ENCODE measurements at places on chromosomes 16 and 17. TPM values are rescaled to one million over a fixed set of nuclear protein-coding genes. Genes with fewer than 3 reads are reported as not detected.

- no peak overlapping the region for H3K4me3 ChIP-seq
- no peaks in the 10 kb centered on the region for H3K27me3 ChIP-seq
- H3K36me3 ChIP-seq, result no peaks in the 10 kb centered on the region
- H3K27ac ChIP-seq, result no peak overlapping the region
Observed at GRCh38 chr16:52617591-52617990, 70.6 kb upstream of the TOX3 start.

Gene TPSG1
- not detected for polyA plus RNA-seq

DNA sequence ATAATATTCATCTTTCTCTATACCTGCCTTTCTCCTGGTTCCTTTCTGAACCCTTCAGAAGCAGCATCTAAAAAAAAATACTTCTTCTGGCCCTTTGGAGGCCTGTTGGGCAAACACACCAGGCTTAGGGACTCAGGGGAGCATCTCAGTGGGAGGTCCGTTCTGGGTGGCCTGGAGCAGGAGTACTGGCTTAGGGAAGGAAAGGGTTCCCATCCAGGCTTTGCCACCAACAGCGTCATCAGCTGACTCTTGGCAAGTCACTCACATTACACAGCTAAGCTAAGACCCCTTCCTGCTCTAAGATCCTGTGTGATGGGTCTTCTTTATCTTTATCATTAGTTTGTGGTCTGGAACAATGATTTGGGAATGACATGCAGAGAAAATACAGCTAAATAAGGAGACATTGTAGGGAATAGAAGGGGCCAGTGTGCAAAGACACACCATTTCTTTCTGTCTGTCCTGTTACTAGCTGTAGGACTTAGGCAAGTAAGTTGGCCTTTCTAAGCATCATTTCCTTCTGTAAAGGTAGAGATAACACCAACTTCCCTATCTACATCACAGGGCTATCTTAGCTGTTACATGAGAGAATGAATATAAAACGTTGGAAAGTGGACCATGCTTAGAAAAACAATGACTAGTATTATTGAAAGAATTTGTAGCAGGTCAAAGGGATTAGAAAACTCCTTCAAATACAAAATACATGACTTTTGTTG, 9.9 kb downstream of the PCTP start:
- no peak overlapping the region for H3K4me3 ChIP-seq
- no peak for DNase-seq
- H3K36me3 ChIP-seq, result no peaks in the 10 kb centered on the region
- no peaks in the 10 kb centered on the region for H3K27me3 ChIP-seq
- H3K27ac ChIP-seq, result no peak overlapping the region
- H3K4me1 ChIP-seq, result no peaks in the 10 kb centered on the region

DNA sequence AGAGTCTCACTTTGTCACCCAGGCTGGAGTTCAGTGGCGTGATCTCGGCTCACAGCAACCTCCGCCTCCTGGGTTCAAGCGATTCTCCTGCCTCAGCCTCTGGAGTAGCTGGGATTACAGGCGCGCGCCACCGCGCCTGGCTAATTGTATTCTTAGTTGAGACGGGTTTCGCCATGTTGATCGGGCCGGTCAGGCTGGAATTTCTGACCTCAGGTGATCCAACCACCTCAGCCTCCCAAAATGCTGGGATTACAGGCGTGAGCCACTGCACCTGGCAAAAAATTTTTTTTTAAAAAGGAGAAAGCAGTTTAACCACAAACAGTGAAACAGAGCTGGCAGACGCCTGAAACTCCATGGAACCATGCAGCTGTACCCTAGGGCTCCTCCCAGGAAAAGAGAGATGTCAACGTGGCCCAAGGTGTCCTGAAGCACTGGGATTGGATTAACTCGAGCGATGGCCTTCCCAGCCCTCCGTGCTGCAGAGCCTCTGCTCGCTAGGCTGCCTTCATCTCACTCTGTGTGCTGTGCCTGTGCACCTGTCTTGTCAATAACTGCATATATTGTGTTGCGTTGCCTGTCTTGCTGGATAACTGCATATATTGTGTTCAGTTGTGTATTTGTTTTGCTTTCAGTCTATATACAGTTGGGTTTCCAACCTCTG, 29.6 kb upstream of the FOXK2 start:
- no peak overlapping the region for H3K4me3 ChIP-seq
- H3K27me3 ChIP-seq, result no peaks in the 10 kb centered on the region
- H3K27ac ChIP-seq, result no peak overlapping the region
- peaks cover 5% of the 10 kb centered on the region for H3K36me3 ChIP-seq
- no peak for DNase-seq

DNA sequence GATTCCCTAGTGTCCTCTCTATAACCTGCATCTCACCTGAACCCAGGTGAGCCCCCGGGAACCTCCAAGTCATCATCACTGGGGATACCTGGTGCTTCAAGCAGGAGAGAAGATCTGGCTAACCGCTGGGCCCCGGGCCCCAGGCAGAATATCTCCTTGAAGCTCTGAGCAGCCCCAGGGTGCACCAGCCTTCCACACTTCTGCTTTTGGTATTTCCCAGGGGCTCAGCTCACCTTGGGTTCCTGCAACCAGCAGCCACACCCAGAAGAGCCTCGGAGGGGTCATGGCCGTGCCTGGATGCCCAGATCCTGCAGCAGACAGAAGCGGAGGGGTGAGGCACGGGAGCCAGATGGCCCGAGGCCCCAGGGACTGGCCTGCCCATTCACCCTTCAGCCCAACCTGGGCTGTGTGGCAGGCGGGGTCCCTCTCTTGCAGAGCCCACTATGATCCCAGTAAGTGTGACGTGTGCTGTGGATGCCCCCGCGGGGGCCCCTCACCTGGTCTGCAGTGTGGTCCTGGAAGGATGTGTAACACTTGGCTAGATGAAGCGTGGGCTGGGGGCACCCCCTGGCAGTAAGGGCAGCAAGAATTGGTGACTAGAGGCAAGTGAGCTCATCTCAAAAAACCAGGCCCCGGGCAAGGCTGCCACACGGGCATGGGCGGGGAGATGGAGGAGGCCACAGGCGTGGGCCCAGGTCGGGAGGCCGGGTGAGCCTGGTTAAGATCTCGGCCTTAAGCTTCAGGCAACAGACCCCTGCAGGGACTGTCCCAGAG, 2.6 kb downstream of the LGALS3BP start:
- H3K36me3 ChIP-seq, result no peaks in the 10 kb centered on the region
- peaks cover 3% of the 10 kb centered on the region for H3K4me1 ChIP-seq
- no peak overlapping the region for H3K4me3 ChIP-seq
- no peak for DNase-seq
- H3K27me3 ChIP-seq, result no peaks in the 10 kb centered on the region

DNA sequence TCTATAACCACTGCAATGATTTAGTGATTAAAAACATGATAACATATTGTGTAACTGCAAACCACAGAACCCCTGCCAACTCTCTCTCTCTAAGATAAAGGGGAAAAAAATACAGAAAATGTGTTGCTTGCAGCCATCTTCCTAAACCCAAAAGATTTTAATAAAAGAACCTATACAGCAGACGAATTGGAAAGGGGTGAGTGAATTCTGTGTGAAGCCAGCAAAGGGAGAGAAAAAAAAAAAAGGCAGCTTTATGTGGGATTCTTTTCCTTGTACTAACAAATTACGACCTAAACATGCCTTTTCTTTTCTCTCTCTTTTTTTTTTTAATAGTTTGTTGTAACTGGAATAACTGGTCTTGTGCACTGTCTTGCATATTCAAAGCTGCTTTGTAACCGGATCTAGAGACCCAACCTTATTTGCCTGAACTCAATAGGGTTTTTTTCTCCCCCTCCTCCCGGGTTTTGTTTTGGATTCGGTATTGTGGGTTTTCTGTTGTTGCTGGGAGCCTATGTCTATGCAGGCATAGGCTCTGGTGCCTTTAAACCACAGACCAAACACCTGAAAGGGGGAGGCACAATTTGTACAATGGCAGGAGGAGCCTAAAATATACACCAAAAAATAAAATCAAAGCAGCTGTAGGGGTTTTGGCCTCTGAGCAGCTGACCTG, 7.0 kb upstream of the ZFHX3 start:
- no peaks in the 10 kb centered on the region for H3K36me3 ChIP-seq
- H3K4me1 ChIP-seq, result no peaks in the 10 kb centered on the region
- H3K27me3 ChIP-seq, result peaks cover 25% of the 10 kb centered on the region
- H3K27ac ChIP-seq, result no peak overlapping the region

GRCh38 chr16:69466547-69466946, 42.1 kb downstream of the CYB5B start:
- peaks cover 17% of the 10 kb centered on the region for H3K4me1 ChIP-seq
- no peak overlapping the region for H3K4me3 ChIP-seq
- H3K36me3 ChIP-seq, result no peaks in the 10 kb centered on the region
- no peak for DNase-seq
- no peak overlapping the region for H3K27ac ChIP-seq

GRCh38 chr17:38431346-38432145, 3.3 kb downstream of the ARHGAP23 start:
- peaks cover 5% of the 10 kb centered on the region for H3K27me3 ChIP-seq
- H3K4me3 ChIP-seq, result no peak overlapping the region
- DNase-seq, result no peak
- no peak overlapping the region for H3K27ac ChIP-seq

- no peaks in the 10 kb centered on the region for H3K27me3 ChIP-seq
- no peak for DNase-seq
- H3K36me3 ChIP-seq, result no peaks in the 10 kb centered on the region
Observed at GRCh38 chr16:627454-628239, 3.1 kb upstream of the WFIKKN1 start.

Gene NOG
- 1.2 TPM for polyA plus RNA-seq

Gene ABCC3
- polyA plus RNA-seq, result not detected

- H3K4me1 ChIP-seq, result peaks cover 17% of the 10 kb centered on the region
- no peak overlapping the region for H3K27ac ChIP-seq
- H3K36me3 ChIP-seq, result no peaks in the 10 kb centered on the region
Observed at GRCh38 chr16:56684926-56685590, 2.8 kb downstream of the MT1X start.

Gene KRTAP9-2
- polyA plus RNA-seq, result not detected

- no peak overlapping the region for H3K4me3 ChIP-seq
- no peak for DNase-seq
- no peaks in the 10 kb centered on the region for H3K4me1 ChIP-seq
- H3K27me3 ChIP-seq, result no peaks in the 10 kb centered on the region
Observed at GRCh38 chr16:47057630-47057993, 84.1 kb upstream of the DNAJA2 start.

- peaks cover 98% of the 10 kb centered on the region for H3K4me1 ChIP-seq
- H3K27ac ChIP-seq, result peak overlapping the region; percentile 66
- H3K36me3 ChIP-seq, result no peaks in the 10 kb centered on the region
- DNase-seq, result no peak
- peak overlapping the region; percentile 67 for H3K4me3 ChIP-seq
Observed at GRCh38 chr16:50273888-50274325, 7.6 kb downstream of the ADCY7 start.

Gene SKAP1
- 264 TPM for polyA plus RNA-seq

DNA sequence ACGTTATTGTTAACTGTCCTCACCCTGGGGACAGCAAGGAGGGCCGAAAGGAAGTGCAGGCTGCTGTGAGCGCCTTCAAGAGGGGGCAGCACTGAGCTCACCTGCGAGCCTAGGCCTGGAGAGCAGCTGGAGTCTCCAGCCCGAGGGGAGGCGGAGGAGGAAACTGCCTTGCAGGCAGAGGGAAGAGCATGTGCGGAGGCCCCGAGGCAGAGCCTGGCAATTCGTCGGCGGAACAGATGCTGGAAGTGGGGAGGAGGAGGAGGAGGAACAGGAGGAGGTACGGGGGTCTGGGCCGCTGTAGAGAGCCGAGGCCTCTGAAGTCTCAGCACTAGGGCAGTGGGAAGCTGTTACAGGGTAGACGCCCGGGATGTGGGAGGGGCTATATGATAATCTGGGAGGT, 49.6 kb upstream of the PLCG2 start:
- no peaks in the 10 kb centered on the region for H3K27me3 ChIP-seq
- H3K36me3 ChIP-seq, result no peaks in the 10 kb centered on the region
- no peak for DNase-seq
- H3K4me3 ChIP-seq, result no peak overlapping the region

GRCh38 chr17:48282303-48282702, 147.7 kb downstream of the SKAP1 start:
- no peaks in the 10 kb centered on the region for H3K27me3 ChIP-seq
- H3K27ac ChIP-seq, result no peak overlapping the region
- no peak overlapping the region for H3K4me3 ChIP-seq
- DNase-seq, result no peak

DNA sequence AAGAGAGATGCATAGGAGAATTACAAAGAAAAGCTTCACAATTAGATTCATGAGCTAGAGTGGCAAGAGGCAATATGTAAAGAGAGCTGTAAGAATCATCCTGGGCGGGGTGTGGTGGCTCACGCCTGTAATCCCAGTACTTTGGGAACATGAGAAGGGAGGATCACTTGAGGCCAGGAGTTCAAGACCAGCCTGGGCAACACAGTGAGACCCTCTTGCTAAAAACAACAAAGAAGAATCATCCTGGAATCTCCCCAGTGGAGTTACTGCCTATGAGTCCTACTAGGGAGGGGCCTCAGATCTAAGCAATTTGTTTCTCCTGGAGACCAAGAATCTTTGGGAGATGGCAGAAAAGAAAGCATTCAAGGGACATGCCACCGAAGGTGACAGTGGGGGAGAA, 119.1 kb downstream of the HIC1 start:
- peaks cover 21% of the 10 kb centered on the region for H3K36me3 ChIP-seq
- DNase-seq, result no peak
- no peaks in the 10 kb centered on the region for H3K27me3 ChIP-seq
- H3K27ac ChIP-seq, result no peak overlapping the region
- no peaks in the 10 kb centered on the region for H3K4me1 ChIP-seq
- H3K4me3 ChIP-seq, result no peak overlapping the region

DNA sequence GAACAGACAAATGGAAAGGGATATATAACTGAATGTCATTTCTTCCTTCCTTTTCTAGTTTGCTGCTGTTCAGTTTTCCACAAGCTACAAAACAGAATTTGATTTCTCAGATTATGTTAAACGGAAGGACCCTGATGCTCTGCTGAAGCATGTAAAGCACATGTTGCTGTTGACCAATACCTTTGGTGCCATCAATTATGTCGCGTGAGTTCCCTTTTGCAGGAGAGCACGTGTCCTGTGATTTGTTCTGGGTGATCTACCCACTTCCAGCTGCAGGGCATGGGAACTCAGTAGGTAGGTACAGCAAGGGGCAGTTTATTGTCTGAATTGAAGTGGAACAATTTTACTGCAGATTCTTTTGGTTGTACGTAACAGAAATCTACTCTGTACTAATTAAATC, 8.8 kb downstream of the ITGAL start:
- H3K4me3 ChIP-seq, result no peak overlapping the region
- peaks cover 60% of the 10 kb centered on the region for H3K36me3 ChIP-seq
- no peaks in the 10 kb centered on the region for H3K27me3 ChIP-seq
- peaks cover 46% of the 10 kb centered on the region for H3K4me1 ChIP-seq
- DNase-seq, result no peak

DNA sequence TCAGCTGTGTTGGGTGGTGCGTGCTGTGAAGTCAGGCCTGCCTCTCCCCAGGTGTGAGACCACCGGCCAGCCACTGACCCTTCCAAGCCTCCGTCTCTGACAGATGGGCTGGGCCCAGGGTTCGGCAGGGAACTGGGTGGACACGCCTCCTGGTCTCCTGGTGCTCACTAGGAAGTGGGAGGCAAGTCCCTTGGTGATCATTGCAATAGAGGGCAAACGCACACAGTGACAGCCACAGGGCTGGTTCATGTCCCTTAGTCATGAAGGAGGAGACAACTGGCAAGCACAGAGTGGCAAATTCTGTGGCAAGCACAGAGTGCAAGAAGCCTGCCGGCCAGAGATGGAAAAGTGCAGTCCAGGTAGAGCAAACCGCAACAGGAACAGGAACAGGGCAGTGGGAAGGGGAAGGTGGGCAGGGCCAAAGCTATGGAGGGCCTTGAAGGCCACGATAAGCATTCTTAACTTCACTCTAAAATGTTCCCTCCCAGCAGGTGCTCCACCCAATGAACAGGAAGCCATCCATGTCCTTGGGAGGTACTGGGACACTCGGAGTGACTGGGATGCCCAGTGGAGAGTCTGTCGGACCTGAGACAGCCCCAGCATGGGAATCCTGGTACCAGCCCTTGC, 21.9 kb downstream of the USP7 start:
- no peak overlapping the region for H3K27ac ChIP-seq
- no peaks in the 10 kb centered on the region for H3K27me3 ChIP-seq
- H3K4me3 ChIP-seq, result no peak overlapping the region
- no peak for DNase-seq
- peaks cover 96% of the 10 kb centered on the region for H3K4me1 ChIP-seq
- no peaks in the 10 kb centered on the region for H3K36me3 ChIP-seq

All from CD8-positive, alpha-beta memory T cell (primary cell).